ENCODE measurements at places on chromosomes 6 and 20.

DNA sequence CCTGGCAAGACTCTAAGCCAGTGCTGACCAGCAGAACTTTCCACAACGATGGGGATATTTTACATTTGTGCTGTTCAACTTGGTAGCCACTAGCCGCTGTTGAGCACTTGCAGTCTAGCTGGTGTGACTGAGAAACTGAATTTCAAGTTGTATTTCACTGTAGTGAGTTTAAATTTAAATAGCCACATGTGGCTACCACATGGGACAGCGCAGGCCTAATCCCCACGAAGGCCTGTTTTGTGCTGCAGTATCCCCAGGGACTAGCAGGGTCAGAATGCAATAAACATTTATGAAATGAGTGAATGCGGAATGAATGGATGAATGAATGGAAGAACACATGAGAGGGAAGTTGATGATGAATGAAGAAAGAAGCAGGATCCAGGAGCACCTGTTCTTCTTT is 115.8 kb downstream of the TRERF1 start:
- no peak for DNase-seq

GRCh38 chr6:2959909-2960719 is 11.3 kb downstream of the SERPINB6 start:
- no peak for DNase-seq

GRCh38 chr6:401239-401993 is 9.9 kb downstream of the IRF4 start:
- DNase-seq = no peak

DNA sequence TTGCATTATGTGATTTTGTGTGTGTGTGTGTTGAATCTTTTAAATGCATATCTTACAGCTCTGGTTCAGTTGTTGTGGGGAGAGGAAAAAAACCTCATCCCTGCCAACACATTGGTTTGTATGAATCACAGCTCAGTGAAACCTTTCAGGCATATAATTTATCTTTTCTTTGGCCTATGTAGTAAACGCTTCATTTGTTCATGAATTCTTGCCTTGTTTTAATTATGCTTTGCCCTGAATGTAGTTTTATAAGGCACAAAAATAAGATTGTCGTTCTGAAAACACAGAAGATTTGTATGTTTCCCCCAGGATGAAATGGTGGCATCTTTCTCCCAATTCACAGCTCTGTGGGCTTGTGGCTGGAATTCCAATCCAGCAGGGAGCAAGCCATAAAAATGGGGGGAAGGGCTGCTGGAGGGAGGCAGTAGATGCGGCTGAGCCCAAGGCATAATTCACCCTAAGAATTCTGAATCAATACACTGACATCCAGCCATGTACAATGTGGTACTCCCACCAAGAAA is 45.1 kb downstream of the BCAS1 start:
- no peak for DNase-seq

DNA sequence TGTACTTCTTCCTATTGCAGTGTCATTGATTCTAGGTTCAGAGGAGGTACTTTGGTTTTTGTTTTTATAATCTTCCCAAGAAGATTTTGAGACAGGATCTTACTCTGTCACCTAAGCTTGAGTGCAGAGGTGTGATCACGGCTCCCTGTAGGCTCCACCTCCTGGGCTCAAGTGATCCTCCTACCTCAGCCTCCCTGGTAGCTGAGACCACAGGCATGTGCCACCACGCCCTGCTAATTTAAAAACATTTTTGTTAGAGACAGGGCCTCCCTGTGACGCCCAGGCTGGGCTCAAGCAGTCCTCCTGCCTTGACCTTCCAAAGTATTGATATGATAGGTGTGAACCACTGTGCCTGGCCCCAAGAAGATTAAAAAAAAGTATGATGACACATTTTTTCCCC is 3.4 kb upstream of the SLC17A5 start:
- no peak for DNase-seq

DNA sequence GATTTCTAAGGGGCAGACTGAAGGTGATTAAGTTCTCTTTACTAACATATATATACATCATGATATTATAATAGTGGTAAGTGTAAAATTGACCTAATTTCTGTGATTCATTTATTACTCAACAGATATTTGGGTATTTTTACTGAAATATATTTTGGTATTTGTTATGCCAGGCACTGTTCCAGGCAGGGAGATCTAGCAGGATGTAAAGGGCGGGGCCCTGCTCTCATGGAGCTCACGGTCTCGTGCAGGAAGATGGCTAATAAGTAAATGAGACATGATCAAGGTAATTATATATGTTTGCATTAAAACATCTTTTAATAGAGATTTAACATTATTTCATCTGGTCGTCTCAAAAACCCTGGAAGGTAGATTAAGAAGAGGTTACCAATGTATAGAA is 27.7 kb downstream of the FAM50B start:
- DNase-seq = no peak

DNA sequence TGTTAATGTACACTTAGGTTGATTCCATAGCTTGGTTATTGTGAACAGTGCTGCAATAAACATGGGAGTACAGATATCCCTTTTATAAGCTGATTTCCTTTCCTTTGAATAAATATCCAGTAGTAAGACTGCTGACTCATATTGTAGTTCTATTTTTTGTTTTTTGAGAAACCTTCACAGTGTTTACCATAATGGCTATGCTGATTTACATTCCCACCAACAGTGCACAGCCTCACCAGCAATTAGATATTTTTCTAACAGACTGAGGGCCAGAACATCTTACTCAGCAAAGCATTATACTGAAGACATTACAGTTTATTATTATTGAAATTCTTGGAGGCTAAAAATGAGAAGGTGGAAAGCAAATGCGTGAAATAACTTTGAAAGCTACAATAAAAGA is 187.3 kb upstream of the HEY2 start:
- no peak for DNase-seq

DNA sequence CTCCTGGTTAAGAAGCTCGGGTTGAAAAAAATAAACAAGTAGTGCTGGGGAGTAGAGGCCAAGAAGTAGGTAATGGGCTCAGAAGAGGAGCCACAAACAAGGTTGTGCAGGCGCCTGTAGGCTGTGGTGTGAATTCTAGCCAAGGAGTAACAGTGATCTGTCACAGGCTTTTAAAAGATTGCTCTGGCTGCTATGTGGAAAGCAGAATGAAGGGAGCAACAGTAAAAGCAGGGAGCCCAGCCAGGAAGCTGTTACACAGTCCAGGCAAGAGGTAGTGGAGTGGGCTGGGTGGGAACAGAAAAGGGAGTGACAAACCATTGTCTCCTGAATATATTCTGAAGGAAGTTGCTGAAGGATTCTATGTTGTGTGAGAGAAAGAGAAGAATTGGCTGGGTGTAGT is 2.0 kb downstream of the HFE start:
- DNase-seq = no peak

- DNase-seq = no peak
These were observed 3.6 kb downstream of the PSMA7 start for GRCh38 chr20:62139636-62140035.

- DNase-seq = no peak
These were observed 400.2 kb downstream of the QKI start for GRCh38 chr6:163814494-163815364.

DNA sequence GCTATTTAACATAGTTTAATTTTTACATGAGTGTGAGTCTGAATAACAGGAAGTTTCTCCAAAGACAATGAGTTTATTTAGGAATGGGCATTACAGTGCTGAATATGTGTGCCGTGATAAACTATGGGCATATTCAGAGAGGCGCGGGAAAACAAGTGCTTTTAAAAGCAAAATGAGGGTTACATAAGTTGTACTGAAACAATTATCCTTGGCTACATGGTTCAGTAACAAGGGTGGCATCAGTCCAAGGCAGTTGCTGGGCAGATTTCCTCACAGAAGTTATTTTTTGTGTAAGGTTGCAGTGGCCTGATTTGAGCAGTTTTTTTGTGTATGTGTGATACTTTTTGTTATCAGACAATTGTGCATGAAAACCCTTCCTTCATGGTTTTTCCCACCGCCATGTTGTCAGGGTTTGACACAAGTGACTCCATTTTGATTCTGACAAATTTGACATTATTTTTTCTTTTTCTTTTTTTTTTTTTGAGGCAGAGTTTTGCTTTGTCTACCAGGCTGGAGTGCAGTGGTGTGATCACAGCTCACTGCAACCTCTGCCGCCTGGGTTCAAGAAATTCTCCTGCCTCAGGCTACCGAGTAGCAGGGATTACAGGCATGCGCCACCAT is 22.3 kb upstream of the PXDC1 start:
- DNase-seq = no peak
